ENCODE measurements at places on chromosomes 4 and X.

DNA sequence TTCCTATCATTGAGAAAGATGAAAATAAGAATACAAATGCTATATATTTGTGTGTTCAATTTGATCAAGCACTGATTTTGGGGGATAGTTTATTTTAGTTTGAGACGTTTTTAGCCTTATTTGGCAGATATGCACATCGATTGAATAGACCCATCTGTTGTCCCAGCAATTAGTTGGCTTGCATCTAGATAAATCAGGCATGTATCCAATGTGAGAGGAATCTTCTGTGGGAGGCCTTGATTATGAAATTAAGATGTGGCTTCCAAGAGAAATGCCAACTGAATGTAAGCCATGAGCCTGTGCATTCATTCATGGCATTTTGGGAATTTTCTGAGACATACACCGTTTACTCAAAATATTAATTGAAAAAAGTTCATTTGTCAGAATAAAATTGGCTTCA lies 623.1 kb downstream of the TECRL start:
- DNase-seq, result no peak

DNA sequence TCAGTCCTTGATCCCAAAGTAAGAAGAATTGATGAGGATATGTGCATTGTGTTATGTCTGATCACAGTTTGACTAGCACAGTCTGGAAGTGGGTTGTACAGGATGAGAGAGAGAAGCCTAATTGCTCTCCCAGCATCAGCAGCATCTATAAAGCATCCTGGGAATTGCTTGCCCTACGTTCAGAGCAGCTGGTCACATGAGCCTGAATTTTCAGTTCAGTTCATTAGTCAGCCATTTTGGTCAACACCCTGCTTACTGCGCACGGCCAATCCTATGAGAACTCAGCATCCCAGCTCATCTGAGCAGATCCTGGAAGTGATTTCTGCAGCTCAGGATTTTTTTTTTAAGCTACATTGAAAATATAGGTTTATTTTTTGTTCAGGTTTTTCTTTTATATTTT lies at the start of gene RUFY3:
RUFY3 (plus strand) TSS at position 218 of the 400 bp plus-strand sequence. CDS start 610 bp downstream, outside the sequence.
- DNase-seq, result no peak

GRCh38 chrX:145821291-145821897 lies 3.8 kb downstream of the SLITRK2 start:
- DNase-seq, result no peak

GRCh38 chrX:153884590-153884989 lies 1.4 kb downstream of the L1CAM start:
- DNase-seq, result no peak

Data from CD4-positive, alpha-beta T cell treated with Interleukin-6 at 100 ng/mL for 8 hours (primary cell).